B cell (primary cell): ENCODE measurements at places on chromosomes 4 and X.

DNA sequence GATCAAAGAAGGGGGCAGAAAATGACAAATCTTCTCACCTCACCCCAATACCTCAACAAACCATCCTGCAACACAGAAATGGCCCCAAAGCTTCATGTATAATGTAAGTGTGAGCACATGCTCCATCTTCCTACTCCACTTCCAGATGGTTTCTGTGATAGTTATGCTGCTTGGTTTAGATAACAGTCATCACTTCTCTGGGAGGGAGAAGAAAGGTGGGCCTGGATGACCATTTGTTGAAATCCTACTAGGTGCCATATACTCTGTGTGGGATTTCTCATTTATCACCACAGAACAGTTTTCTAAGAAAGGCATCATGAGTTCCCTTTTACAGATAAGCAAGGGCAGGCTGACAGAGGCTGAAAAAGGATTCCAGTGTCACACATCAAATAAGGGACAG lies 31.3 kb upstream of the NXF3 start:
- no peak for DNase-seq

DNA sequence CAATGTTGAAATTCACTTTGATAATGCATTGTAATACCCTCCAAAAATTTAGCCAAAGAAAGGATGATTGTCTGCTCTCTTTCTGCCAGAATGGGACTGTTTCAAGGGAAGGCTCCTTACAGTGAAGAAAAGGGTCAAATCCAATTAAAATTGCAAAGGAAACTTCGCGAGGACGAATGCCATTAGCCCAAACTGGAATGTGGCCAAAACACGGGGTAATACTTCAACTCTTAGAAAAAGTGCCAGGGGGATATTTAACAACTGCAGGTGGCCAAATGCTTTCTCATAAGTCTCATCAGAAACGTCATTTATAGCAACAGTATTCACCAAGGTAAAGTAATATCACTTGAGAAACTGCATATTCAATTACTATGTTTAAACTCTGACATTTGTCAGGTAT lies 29.0 kb downstream of the NKX3-2 start:
- no peak for DNase-seq

GRCh38 chr4:3321295-3321889 lies 28.6 kb downstream of the RGS12 start:
- DNase-seq, result no peak

DNA sequence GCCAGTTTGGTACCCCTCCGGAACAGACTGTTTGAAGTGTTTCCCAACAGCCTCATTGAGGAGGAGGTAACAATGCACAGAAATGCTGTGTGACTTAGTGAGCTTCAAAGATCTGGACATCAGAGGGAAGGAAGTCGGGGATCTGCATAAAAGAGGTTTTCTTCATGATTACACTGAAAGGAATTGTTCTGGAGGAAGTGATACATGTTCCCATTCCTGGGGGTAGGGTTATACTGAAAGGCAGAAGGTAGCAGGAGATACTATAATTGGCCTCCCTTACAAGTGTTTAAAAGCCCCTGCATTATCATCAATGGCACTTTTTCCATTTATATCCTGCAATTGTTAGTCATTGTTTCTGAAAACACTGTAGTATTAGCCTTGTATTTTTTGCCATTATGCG lies 94.0 kb upstream of the DKK2 start:
- no peak for DNase-seq

DNA sequence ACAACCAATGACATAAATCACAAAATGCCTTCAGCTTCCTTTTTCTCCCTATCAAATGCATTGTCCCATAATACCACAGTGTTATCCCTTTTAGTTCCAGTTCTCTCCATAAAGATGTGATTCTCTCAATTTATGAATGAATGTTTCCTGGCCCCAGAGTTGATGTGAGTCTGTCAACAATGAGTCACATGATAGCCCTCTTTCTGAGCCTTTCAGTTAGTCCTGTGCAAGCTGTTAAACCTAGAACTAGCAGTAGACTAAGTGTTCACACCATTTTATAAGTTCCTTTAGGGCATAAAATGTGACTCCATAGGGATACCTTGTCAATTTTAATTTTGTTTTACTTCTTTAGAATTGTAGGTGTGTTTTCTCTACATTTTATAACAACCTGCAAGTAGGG lies 129.5 kb downstream of the PABPC4L start:
- no peak for DNase-seq

GRCh38 chrX:150044556-150044955 lies 106.3 kb upstream of the EOLA2 start:
- no peak for DNase-seq

- DNase-seq, result no peak
These were observed 83.8 kb downstream of the EGF start for GRCh38 chr4:109996526-109996925.

DNA sequence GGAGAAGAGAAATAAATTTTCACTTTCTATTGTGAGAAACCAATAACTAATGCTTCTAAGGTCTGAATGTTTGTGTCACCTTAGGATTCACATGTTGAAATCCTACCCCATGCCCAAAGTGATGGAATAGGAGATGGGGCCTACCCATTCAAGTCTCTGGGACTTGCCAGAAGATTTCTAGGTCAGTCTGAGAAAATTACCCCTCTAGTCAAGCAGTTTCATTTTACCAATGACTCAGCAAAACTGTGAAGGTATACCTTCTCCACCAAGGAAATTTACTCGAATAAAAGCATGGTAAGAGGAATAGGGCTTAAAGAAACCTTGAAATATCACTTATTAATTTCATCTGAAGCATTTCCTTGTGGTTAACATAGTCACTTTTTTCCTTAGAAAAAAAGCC lies 23.5 kb upstream of the PAPSS1 start:
- no peak for DNase-seq

- DNase-seq, result no peak
These were observed 332.9 kb downstream of the PPP3CA start for GRCh38 chr4:101014417-101014816.

DNA sequence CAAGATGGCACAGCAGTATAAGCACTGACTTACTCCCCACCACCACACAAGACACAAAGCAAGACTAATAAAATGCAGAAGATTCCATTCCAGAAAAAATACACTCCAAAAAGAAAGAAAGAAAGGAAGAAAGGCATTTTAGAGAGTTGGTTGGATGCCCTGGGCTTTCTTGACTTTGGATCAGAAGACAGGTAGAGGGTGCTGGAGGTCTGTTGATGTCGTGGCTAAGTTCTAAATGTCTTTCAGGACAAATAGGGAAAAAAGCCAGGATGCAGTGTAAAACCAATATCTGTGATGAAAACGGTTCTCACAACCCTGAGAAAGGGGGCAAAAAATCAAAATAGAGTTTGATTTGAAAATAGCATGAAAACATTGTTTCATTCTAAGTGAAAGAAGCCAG lies 555.2 kb upstream of the PRKX start:
- no peak for DNase-seq

DNA sequence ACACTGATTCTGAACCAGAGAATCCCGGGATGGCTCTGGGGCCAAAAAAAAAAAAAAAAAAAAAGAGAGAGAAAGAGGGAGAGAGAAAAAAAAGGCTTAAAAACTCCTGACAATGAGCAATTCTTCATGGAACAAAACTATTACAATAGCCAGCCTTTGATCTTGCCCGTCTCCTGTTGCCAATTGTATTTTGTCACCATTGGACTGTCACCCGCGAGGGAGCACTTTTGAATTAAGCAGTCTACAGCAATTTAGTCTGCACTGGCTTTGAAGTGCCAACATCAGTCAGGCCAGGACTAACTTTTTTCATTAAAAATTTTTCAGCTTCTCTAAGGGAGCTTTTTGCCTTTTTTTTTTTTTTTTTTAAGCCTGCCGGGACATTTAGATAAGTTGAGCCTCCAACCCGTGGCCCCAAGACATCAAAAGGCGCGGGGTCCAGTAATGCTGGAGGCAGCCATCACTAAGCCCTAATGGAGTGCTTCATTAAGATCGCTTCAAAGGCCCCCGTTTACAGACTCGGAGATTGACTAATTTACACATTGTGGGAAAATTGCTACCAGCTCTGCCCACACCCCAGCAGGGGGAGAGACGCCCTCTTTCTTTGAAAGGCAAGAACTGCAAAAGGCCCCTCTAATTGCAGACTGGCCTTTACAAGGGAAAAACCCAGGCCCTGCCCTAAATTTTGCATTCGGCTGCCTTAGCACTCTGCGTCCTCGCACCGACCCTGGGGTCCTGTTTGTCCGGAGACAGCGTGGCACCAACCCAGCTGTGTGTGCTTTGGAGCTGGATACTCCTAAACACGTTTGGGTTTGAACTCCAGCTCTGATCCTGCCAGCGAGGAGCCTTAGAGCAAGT lies 98.1 kb upstream of the MSX1 start:
- no peak for DNase-seq

DNA sequence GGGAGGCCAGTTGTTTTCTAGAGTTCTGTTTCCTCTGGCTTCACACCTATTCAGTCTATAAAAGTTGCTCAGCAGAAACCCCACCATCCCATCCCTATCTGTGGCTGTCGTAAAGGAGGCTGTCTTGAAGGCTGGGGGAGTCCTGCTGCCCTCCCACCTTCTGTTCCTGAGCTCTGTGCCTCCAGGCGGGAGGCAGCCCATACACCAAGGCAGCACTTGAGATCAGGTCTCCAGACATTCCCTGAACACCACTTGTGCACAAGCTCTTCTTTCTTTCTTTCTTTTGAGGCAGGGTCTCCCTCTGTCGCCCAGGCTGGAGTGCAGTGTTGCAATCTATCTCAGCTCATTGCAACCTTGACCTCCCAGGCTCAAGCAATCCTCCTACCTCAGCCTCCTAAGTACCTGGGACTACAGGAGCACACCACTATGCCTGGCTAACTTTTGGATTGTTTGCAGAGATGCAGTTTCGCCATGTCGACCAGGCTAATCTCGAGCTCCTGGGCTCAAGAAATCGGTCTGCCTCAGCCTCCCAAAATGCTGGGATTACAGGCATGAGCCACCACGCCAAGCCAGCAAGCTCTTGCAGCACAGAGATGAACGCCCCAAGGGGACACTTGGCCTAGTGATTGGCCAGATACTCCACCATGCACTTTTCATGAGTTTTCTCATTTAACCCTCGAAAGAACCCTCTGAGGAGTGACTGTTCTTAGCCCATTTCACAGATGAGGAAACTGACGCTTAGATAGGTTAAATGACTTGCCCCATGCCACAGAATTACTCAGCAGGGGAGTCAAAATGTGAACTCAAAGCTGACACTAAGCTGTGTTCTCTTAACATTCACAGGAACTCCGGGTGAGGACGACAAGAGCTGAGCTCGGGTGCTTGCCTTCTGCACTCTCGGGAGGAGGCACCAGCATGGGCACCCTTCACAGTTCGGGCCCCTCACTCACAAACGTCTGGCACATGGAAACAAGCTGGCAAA lies 55.8 kb upstream of the ENPP6 start:
- no peak for DNase-seq

DNA sequence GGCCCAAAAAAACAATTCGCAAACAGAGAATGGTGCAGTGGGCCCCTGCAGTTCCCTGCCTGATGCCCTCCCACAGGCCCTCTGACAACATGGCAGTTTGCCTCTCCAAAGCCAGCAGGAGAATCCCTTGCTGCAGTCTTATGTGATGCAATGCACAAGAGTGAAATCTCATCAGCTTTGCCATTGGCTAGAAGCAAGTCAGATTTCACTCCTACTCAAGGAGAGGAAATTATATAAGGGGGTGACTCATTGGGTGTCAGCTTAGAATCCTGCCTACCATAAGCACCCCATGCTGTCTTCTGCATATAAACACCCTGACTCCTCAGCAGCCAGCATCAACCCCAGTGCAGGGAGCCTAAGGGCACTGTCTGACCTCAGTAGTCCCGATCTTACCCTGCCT lies 157.3 kb upstream of the LDB2 start:
- no peak for DNase-seq

GRCh38 chrX:11367609-11368430 lies 74.6 kb downstream of the AMELX start:
- DNase-seq, result no peak

GRCh38 chrX:57595381-57595811 lies 3.6 kb downstream of the ZXDB start:
- no peak for DNase-seq

- DNase-seq, result no peak
These were observed 28.2 kb downstream of the RAP1GDS1 start for GRCh38 chr4:98289375-98289774.

- no peak for DNase-seq
These were observed 12.2 kb upstream of the SPCS3 start for GRCh38 chr4:176307666-176307930.

GRCh38 chr4:182492423-182492822 lies 249.2 kb downstream of the TENM3 start:
- DNase-seq, result no peak

- DNase-seq, result peak; percentile 64
These were observed 31.0 kb upstream of the TLR3 start for GRCh38 chr4:186037692-186038658.

DNA sequence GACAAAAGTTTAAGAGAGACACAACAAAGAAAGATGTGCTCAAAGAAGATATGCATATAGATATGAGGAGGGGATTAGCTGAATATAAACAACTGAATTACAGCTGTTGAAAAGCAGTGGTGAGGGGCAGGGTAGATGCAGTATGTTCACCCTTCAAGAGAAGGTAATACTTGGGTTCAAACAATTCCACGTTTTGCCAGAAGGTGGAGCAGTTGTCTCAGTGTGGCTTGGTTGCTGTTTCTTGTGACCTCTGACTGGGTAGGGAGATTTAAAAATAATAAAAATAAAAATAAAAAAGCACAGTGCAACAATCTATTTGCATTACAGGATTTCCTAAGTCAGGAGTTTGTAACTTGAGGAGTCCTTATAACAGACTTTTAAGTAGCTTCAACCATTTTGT lies 23.3 kb downstream of the PHOX2B start:
- no peak for DNase-seq

DNA sequence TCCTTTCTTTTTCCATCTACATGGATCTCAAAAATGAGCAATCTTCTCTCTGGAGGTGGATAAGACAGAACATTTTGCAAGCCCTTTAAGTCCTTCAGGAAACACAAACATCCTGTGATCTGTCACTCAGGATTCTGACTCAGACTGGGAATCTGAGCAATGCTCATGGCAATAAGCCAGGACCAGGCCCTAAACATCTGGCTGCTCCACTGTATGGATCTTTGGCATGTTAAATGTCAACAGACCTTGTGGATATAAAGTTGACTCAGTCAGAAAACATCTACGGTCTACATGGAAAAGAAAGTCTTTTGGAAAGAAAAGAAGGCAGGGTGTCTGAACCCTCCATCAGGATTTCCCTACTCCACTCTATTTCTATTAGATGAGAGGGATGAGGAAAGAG lies 17.8 kb upstream of the CHIC2 start:
- DNase-seq, result no peak
